Femur (tissue), 1 donor: ENCODE measurements at places on chromosomes 1 and 21.

- peak; percentile 62 for DNase-seq
Measured at GRCh38 chr1:38026592-38027200, 14.2 kb downstream of the UTP11 start.

DNA sequence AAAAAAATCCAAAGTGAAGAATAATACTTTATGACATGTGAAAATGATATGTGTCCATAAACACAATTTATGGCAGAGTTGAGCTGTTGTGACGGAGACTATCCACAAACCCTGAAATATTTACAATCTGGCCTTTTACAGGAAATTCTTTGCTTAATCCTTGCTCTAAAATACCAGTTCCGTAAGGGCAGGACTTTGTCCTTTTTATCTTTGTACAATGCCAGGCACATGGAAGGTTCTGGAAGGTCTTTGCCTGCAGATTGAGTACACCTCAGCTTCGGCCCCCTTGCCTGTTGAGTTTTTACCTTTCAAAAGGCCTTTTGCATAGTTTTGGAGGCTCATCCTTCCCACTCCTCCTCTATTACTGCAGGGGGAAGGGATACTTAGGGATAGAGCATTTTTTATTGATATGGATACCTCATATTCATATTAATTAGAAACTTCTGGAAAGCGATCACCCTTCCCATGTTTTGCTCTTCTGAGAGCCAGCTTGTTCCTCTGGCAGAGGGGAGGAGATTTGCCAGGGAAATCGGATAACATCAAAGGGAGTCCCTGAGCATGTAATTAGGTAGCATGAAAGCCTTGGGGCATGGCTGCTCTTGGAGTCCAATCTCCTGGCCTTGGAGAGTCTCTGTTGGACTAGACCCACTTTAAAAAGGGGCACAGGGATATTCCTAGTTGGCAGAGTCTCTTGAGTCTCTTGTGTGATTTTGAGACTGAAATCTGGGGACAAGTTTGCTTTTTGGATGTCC, 217.1 kb downstream of the KCNJ6 start:
- no peak for DNase-seq

- no peak for DNase-seq
Measured at GRCh38 chr1:33093004-33093403, 12.1 kb downstream of the AZIN2 start.

- peak; percentile 83 for DNase-seq
Measured at GRCh38 chr1:235883261-235883927, 16.7 kb upstream of the LYST start.

DNA sequence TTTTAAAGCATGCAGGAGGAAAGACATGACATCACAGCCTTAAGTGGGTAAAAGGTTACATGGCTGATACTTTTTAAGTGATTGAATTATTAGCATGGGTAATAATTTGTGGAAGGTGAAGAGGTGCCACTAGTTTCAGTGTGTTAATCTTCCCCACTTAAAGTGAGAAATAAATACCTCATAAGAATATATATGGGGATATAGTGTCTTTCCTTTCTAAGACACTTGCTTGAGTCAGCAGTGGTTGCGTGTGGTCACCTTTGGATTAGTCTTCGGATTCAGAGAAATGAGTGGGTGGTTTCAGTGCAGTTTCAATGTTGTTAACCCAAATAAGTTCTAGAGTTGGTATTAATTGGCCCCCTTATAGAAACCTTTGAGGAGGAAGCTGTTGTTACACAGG, 94.1 kb downstream of the ADGRL2 start:
- no peak for DNase-seq

- no peak for DNase-seq
Measured at GRCh38 chr1:161481624-161482392, 23.4 kb upstream of the FCGR2A start.

GRCh38 chr1:228986093-228986904, 251.0 kb downstream of the RHOU start:
- DNase-seq: peak; percentile 78

DNA sequence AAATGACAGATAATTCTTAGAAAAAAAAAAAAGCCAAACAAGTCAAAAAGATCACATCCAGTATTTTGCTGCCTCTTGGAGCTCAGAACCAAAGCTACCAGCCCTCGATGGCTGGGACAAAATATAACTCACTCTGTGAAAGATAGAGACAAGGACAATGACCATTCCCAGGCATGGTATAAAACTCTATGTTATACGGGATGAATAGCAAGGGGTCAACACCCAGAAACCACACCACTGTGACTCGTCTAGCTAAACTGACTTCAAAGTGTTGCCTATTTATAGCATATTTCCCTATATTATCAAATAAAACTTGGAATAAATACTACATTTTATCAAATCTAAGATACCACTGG, 10.1 kb downstream of the TMEM63A start:
- DNase-seq: no peak

DNA sequence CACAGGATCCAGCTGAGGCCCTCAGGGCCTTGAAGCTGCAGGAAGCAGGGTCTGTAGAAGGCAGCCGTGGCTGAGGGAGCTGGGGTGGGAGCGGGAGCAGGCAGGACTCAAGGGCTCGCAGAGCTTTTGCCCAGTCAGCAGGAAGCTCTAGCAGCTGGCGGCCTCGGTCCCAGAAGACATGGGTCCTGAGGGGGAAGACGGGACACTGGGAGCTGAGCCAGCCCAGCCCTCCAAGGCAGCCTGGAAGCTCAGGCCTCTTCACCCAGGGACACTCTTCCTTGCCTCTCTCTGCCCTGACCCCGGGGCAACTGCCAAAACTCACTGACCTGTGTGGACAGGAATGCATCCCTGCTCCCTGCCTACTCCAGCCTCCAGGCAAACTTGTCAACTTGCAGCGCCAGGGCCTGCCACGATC, 8.9 kb downstream of the ADGRB2 start:
- peak; percentile 39 for DNase-seq

DNA sequence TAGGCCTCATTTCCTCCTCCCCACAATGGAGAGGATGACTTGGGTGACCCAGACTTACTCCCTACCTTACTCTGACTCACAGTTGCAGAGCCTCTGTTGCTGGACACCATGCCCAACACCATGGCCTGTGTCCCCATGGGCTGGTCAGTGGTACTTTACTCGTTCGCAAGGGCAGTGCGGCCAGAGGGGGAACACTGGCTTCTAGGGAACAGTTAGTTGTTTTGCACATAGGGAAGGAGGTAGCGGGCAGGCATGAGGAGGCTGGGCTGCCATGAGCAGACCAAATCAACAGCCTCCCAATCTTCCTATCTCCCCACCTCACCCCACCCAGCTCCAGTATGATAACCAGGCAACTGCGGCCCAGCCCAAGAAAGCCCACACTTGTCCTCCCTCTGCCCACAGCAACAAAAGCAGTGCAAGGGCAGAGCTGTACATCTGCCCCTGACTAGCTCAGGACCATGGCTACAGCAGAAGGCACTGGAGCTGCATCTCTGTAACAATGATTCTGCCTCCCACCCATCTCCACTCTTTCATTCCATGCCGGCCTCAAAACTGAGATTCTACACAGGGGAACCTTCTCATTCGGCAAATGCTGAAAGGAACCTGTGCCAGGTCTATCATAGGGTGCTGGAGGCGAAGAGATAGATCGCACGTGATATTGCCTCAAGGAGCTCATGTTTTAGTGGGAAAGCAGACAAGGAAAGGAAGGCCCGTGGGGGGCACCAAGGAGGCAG, 18.6 kb downstream of the TAL1 start:
- DNase-seq: no peak

- no peak for DNase-seq
Measured at GRCh38 chr21:44834951-44835646, 17.2 kb upstream of the SUMO3 start.

- DNase-seq: peak; percentile 81
Measured at GRCh38 chr1:118136187-118136941, 48.7 kb downstream of the SPAG17 start.

DNA sequence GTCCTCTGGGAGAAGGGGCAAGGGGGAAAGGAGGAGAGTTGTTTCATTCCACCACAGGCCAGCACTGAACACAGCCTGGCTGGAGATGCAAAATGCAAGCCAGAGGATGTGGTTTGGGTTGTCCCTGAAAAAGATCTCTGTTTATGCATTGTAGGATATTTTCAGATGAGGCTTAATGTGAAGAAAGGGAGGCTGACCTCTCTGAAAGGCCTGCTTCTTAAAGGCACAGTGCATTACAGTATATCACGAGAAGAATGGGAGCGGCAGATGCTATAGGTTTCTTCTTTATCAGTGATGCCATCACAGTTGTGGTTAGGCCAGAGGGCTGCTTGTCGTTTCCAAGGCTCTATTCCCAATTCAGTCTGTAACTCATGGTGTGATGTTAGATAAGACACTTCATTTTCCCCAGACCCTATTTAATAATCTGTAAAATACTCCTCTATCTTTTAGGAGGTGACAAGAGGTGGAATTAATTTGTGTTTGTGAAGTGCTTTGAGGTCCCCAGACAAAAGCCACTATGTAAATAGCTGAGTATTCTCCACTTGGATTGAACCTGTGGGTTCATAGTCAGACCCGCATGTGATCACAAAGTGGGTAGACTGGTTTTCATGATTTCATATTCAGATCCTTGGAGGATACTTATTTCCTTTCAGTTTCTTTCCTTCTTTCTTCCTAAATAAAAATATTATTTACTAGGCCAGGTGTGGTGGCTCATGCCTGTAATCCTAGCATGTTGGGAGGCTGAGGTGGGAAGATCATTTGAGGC, 76.5 kb upstream of the WDR26 start:
- peak; percentile 47 for DNase-seq

GRCh38 chr1:204751480-204751879, 65.9 kb upstream of the LRRN2 start:
- DNase-seq: no peak

GRCh38 chr1:22168412-22168973, 25.6 kb upstream of the WNT4 start:
- DNase-seq: no peak

DNA sequence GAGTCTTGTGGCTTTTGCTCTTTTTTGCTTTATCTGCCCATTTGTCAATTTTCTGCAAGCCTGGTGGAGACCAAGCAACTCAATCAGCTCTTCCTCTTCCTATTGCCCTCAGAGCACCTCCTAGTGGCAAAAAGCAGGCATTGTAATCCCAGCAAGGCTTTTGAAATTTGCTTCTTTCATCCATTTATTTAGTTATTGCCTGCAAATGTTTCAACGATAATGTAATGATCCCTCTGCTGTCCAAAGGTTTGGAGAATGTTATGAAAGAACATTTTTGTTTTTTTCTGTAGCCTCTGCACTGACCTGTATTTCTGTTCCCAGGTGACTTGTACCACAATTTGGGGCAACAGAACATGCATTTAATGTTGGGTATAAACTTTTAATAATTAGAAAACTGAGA, 127.8 kb downstream of the GABPA start:
- DNase-seq: no peak

GRCh38 chr1:81876901-81877733, 76.4 kb downstream of the ADGRL2 start:
- no peak for DNase-seq

- DNase-seq: no peak
Measured at GRCh38 chr1:210516092-210516656, 187.5 kb downstream of the HHAT start.

- DNase-seq: peak; percentile 75
Measured at GRCh38 chr21:38506661-38507281, 8.5 kb upstream of the ERG start.

- no peak for DNase-seq
Measured at GRCh38 chr1:96509339-96509738, 212.2 kb upstream of the PTBP2 start.

- no peak for DNase-seq
Measured at GRCh38 chr1:182051938-182052337, 9.6 kb downstream of the ZNF648 start.

DNA sequence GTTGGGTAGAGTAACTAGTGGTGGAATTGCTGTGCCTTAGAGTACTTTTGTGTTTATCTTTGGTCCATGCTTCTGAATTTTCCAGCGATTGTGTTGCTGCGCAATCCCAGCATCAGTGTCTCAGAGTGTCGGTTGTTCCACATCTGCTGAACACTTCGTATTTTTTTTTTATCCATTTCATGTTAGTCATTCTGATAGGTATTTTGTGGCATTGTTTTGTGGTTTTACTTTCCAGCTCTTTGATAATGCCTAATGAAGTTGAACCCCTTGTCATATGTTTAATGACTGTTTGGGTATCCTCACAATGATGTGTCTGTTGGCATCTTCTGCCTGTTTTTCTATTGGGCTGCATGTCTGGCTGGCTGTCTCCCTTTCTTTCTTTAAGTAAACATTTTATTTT, 13.6 kb downstream of the TUFT1 start:
- DNase-seq: no peak

- no peak for DNase-seq
Measured at GRCh38 chr1:64043976-64044375, 159.4 kb upstream of the UBE2U start.

DNA sequence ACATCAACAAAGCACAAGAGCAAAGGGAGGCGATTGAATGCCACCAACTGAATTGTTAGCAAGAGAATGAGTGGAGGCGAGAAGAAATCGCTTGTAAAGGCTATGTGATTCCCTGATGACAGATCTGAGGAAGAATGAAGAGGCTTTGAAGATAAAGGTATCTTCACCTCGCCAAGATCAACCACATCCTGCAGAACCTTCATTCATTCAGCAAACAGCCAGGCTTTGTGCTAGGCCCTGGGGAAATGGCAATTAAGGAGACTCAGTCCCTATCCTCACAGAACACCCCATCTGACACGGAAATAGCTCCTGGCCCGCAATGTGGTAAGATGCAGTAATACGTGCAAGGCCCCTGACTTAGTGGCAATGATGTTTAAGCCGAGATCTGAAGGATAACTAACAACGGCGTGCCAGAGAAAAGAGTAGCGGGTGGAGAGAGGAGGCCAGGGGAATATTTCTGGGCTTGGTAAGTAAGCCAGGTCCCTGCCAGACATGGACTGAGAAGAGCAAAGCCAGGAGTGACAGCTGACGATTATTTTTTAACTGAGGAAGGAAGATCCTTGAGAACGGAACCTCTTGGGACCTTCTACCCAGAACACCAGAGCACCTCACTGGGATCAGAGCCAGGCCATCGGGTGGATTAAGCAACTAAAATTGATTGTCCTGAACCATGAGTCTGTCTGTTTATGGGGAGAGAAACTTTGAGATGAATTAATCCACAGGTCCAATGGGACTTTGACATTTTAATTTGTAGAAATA, 4.6 kb upstream of the VSIG8 start:
- no peak for DNase-seq

DNA sequence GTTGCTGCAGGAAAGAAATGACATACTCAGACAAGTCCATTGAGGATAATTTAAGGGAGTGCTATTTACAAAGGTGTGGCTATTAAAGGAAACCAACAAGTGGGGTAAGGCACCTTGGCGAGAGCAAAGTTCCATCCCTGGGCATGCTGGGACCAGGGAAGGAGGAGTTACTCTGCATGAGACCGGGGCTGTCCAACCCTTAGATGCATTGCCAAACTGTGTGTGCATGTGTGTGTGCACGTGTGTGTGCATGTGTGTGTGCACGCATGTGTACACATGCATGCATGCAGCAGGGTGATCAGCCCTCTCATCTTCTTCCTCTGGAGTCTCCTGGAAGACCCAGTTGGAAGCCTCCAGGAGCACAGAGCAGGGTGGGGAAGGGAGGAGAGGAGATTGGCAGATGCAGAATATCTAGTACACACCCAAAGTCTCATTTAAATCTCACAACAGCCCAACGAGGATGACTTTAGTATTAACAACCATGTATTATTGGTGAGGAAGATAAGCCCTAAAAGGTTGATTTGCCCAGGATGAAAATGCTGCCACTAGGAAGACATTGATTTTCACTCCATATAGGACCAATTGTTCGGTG, 72.2 kb upstream of the CD34 start:
- DNase-seq: no peak
